Stimulated activated CD8-positive, alpha-beta memory T cell treated with anti-CD3 and anti-CD28 coated beads, Interleukin-7, amount 100 ng/mL, for 1 hour (primary cell): ENCODE measurements at places on chromosomes 4 and X.
A peak's percentile ranks its signal among the peaks of the same experiment; 100 is the strongest.

GRCh38 chrX:150092549-150092948 is 154.3 kb upstream of the EOLA2 start:
- no peak for DNase-seq

DNA sequence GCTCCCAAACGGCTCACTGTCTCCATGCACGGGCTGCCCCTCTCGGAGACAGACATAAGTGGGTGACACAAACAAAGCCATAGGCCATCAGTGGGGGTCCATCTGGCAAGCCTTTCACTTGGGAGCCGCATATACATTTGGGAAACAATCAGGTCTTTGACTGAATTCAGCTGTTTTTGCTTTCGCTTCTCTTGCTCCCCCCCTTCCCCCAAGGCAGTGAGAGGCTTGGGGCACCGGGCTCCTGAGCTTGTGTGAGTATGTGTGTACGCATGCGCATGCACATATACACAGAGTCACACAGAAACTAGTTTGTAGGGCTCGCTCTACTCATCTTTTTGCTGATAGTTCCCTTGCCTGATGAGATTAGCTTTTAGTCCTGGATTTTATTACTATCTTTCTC is 284.4 kb downstream of the AFF2 start:
- DNase-seq: no peak

DNA sequence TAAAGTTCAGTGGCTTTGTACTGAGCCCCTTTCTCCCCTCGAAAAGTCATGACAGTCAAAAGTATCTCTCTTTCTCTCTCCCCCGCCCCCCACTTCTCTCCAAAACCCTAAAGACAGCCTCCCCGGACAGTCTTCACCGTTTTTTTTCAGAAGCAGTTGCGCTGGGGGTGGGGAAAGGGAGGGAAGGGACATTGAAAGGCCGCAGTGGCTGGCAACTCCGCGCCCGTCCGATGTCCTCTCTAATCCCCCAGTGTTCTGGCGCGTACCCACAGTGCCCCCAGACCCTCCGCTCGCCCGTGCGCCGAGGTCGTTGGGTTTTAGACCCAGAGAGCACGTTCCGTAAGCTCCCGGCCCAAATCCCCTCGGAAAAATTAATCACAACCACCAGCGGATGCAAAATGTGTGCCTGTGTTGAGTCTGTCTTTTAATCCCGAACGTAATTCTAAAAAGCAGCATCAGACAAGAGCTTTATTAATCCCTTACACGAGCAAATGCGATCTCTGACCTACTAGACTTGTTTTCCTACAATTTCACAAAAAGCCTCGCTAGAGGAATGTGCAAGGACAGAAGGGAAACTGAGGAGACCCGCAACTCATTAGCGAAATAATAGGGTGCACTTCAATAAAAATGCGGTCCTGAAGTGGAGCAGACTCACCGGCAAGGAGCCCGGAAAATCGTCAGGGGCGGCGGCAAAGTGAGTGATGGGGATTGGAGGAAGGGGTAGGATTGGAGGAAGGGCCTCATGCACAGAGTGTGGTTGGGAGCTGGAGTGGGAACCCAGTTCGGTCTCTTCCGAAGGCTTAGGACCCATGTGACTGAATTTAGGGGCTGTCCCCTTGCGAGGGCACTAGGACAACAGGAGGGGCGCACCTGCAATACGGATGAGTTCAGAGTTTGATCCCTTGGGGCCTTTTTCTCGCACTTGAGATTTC is 12.2 kb upstream of the PRDM8 start:
- DNase-seq: no peak

DNA sequence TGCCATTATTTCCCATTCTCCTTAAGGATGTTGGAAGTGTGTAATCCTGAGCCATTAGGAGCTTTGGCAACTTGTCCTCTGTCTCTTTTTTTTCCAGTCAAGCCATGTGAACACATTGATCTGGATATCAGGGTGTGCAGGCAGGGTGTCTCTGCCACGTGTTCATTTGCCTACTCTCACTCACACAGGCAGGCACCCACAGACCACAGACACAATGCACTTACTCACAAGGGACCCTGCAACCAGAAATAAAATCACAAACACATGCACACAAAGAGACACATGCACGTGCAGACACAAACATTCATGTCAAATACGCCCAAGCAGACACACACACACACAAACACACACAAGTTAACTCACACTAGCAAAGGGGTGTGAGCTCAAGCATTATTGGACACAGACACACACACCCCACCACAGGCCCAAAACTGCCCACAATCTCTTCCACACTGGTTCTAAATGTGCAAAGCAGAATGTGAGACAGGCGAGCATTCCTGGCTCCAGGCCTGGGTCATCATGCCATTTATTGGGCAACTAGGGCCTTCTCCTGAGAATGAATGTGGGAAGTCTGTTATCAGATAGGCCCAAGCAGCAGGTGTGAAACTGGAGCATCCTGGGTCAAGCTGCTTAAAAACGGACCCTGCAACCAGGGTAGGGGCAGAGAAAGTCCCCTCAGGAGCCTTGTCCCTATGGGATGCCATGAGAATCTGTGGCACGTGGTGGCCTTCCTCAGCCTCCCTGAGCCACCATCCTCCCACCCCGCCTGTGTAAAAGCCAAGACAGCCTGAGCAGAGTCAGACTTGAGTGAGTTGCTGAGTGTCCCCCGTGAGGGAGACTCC is 63.4 kb downstream of the NBDY start:
- DNase-seq: no peak

DNA sequence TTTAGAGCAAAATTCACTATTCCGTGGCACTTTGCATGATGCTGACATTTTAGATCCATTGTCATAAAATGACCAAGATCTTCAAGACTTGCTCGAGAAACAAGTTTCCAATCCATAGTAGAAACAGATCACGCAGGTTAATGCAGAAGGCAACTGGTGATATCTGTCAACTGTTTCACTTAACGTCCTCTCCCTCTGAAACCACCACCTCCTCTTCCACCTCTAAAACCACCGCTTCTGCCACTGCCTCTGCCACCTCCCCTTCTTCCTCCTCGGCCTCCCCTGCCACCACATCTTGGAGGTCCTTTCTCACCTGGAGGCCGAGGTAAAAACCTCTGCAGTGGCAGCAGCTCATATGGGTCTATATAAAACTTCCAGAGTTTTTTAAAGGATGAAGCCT is 84.6 kb upstream of the IRF2 start:
- DNase-seq: no peak

DNA sequence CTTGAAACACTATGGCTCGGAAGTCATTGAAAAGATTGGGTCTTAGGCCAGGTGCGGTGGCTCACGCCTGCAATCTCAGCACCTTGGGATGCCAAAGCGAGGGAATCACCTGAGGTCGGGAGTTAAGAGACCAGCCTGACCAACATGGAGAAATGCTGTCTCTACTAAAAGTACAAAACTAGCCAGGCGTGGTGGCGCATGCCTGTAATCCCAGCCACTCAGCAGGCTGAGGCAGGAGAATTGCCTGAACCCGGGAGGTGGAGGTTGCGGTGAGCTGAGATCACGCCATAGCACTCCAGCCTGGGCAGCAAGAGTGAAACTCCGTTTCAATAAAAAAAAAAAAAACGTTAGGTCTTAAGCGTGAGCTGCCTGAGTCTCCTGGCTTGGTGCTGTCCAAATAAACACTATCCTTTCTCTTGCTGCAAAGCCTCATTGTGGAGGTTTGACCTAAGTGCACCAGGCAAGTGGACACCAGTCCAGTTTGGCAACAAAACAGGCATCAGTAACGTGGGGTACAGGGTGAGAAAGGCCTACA is 185.9 kb downstream of the DHRSX start:
- no peak for DNase-seq

DNA sequence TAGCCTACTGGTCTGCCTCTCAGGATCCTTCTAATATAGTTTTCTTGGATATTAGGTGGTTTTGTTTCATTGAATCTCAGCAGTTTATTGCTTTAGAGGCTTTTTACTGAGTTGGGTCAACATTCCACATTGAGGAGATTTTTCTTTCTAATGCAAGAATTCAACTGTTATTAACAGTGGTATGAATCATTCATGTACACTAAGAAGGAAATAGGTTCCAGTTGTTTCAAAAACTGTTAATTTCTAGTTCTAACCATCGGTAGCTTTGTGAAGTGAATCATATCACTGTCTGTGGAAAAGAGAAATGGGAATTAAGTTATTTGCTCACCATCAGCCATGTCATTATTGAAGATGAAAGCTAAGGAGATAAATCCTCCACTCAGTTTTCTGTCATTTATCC is 331.5 kb downstream of the RPA4 start:
- DNase-seq: no peak

DNA sequence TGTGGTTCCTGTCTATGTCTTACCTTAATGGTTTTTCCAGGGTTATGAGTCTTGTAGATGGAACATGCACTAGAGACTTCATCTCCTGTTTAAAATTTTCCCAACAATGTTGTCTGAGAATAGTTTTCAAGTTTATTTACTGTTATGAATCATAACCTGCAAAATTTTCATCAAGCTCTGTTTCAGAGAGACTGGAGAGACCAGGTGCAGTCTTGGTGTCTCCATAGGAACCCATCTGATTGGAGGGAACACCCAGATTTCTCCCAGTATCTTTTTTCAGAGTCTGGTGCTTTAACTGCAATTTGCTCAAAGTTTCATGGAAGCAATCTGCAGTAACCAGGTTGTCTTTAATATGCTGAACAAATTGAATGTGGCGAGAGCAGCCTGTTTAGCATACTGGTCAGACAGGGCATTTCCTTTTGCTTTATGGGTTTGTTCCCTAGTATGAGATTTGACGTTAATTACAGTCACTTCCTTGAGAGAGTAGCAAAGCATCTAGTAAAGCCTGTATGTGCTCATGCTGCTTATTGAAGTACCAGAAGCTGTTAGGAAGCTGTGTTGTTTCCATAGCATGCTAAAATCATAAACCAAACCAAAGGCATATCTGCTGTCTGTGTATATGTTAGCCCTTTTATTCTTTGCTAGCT is 18.8 kb upstream of the VSIG1 start:
- no peak for DNase-seq

DNA sequence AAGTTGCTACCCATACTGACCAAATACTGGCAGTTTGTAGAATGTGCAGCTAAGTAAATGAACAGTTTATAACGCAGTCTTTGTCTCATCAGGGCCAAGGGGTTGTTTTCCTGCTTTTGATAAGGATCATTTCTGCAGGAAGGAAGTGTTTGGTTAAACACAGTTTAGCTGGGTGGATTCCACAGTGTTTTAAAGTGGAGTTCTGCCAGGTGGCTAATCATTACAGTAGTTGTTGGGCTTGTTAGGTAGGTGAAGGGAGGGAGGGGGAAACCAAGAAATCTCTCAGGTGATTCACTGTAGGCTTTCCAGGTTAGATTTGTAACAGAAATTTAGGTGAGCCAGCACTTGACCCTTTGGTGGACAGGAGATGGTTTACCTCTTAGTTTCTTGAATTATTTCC is 58.1 kb downstream of the FNIP2 start:
- no peak for DNase-seq

DNA sequence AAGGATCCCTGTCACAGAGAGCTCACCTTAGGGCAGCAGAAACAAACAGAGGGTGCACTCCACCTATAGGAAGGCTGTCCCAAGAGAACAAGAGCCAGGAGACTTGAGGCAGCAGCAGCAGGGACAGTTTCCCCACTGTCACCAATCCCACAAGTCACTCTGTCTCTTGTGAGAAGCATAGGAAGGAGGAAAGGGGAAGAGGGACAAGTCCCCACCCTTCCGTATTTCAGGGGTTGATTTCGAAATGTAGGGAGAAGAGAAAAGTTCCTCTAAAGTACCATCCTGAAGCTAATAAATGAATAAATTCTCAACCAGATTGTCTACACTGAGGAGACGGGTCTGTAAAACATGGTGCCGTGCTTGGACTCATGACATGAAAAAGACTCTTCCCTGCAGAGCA is 9.5 kb upstream of the TLR8 start:
- DNase-seq: no peak

- DNase-seq: no peak
Observed at GRCh38 chr4:26342328-26343037, 21.7 kb downstream of the RBPJ start.

DNA sequence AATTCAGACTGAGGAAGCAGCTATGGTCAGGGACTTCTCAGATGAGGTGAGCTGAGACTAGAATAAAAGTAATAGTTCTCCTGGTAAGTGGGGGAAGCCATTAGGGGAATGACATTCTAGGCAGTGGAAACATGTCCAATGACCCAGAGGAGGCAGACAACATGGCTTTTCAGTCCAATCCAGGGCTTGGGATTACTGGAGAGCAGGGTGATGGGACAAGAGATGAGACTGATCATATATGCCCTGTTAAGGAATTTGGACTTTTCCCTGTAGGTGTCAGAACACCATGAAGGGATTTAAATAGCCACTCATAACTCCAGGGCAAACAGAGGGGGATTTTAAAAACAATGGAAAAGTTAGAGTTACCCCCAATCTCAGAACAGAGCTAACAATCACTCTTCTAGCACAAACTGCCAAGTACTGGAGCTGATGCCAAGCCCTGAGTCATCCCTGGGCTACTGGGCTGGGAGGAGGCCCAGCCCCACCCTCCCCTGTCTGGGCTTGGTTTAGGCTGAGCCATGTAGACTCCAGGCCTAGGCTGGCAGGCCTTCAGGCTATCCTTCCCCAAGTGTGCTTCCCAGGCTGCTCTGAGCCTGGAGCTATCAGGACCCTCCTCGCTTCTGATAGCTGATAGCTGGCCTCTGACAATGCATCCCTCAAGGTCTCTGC is 22.7 kb upstream of the MSN start:
- DNase-seq: no peak

- DNase-seq: no peak
Observed at GRCh38 chrX:18210470-18210869, 10.2 kb downstream of the BEND2 start.

- DNase-seq: no peak
Observed at GRCh38 chr4:70722199-70722791, 531 bp downstream of the RUFY3 start.

GRCh38 chrX:125003746-125004446 is 315.8 kb upstream of the TEX13C start:
- no peak for DNase-seq

GRCh38 chrX:140091125-140091886 is 126.0 kb upstream of the CXorf66 start:
- DNase-seq: no peak

GRCh38 chrX:48472851-48473703 is 2.9 kb upstream of the FTSJ1 start:
- DNase-seq: no peak

GRCh38 chrX:138014577-138014976 is 448.6 kb downstream of the ZIC3 start:
- no peak for DNase-seq

- no peak for DNase-seq
Observed at GRCh38 chr4:110415478-110415877, 60.5 kb upstream of the ENPEP start.

DNA sequence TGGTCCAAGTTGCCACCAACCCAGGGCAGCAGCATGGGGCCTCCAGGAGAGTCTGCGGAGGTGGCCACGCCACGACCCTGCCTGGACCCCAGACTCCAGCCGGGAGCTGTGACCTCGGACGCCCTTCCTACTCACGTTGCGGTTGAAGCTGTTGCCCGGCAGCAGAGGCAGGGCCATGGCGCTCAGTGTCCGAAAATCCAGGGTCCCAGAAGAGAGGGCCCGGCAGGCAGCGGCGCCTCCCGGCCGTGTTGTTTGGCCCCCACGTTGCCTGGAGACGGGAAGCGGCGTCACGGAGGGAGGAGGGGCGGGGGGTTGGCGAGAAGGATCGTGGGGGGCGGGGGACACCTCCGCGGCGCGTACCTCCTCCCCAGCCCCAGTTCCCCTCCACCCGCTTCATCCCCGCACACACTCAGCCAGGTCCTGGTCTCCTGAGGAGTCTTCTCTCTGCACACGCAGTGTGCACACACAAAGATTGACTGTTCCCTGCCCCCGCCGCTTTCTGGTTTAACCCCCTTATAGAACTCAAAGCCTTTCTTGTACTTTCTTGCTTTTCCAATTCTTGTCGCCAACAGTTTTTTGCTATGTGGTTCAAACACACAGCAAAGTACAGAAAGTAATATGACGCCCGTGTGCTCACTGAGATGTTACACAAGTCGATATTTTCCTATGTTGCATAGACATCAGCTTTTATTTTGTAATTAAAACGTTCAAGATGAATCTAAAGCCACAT is at the start of gene EFHC2:
EFHC2 (minus strand) TSS at position 261 of the 730 bp plus-strand sequence; CDS start at position 177, 84 bp downstream.
- peak; percentile 32 for DNase-seq
